COR-L47 (cell line): ENCODE measurements at places on chromosomes 2 and 18.
A peak's percentile ranks its signal among the peaks of the same experiment; 100 is the strongest.

- no peak for DNase-seq
These were observed 157.5 kb downstream of the FSIP2 start for GRCh38 chr2:185895828-185896693.

DNA sequence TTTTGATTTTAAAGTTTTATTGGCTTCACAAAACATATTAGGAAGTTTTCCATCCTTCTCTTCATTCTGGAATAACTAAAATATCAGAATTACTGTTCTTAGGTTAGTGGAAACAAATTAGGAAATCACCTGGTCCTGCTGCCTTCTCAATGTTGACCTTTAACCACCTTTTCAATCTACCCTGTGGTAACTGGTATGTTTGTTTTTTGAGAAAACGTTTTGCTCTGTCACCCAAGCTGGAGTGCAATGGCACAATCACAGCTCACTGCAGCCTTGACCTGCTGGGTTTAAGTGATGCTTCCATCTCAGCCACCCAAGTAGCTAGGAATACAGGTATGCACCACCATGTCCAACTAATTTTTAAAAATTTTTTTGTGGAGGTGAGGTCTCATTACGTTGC, 28.4 kb downstream of the ACYP2 start:
- DNase-seq = no peak

GRCh38 chr2:61042807-61043206, 22.9 kb upstream of the SANBR start:
- DNase-seq = no peak

- DNase-seq = no peak
These were observed 79.7 kb downstream of the RRM2 start for GRCh38 chr2:10202131-10202665.

GRCh38 chr2:179900655-179901054, 39.2 kb upstream of the ZNF385B start:
- no peak for DNase-seq

DNA sequence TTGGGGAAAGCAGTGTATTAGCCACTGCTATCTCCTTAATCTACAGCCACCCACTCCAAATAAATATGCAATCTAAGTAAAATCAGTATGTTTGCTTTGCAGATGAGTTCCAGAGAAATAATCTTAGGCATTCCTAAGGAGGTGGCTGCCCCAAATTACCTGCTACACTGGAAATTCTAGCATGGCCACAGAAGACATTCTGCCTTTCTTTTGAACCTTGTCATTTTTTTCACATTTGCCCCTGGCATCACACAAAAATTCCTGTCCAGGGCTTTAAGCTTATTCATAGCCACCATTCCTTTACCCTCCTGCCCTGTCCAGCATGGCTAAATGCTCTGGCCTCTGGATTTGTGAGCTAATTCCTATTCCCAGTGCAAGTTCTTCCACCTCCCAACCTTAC, 36.8 kb upstream of the FAM124B start:
- no peak for DNase-seq

DNA sequence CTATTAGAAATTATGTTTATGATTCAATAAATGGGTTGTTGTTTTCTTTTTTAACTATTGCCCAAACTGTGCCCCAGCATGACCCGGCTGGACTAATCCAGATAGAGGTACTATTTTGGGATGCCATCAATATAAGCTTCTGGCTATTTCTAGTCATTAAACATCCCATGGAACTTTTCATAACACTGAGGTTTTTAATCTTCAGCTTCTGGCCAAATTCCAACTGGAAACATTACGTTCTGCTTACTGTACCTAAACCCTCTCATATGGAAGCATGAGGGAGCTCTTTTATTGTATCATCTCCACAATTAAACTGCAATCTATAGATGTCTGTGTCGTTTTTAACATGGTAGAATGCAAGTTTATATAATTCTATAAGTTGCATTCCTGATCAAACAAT, 674.7 kb downstream of the ARHGAP15 start:
- no peak for DNase-seq

DNA sequence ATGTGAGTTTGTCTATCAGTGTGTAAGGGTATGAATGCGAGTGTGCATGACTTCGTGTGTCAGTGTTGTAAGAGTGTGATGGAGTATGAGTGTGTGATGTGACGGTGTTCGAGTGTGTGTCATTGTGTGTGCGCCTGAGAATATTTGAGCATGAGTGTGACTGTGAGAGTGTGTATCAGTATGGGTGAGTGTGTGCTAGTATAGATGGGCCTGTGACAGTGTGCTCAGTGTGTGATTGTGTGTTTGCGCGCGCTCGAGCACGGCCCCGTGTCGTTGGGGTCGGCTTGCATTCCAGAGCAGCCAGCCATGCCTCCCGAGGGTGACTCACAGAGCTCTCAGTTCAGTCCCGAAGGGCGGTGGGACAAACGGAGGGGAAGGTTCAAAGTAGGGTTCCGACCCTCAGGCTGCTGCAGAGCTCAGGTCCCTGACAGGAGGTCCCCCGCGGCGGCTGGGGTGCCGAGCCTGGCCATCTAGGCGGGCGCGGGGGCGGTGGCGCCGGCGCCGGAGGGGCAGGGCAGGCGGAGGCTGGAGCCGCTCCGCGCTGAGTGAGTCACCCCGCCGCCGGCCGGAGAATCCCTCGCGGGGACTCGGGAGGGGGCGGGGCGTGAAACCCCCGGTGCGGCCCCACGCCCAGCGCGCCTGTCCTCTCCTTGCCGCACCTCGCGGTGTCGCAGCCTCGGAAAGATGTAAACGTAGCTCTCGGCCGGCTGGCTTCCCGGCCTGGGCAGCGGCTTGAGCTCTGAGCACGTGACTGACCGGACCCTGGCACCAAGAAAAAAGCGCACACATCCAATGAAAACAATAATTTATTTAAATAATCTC, 3.8 kb downstream of the DLX2 start:
- peak; percentile 72 for DNase-seq

DNA sequence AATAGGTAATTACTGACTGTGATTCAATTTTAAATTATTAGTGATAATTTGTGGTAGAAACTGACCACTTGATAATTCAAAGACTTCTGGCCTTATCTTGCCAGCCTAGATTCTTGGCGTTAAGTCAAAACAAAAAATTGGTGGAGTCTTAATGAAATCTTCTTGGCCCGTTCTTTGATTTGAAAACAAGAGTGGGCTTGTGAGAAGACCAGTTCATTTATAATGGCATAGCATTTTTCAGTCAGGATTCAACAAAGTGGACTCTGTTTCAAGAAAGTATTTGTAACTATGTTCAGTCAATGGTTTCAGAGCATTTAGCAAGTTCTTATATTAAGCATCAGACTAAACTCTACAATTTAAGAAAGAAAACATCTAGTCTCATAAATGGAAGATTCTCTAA, 26.0 kb downstream of the ITGA4 start:
- DNase-seq = no peak

DNA sequence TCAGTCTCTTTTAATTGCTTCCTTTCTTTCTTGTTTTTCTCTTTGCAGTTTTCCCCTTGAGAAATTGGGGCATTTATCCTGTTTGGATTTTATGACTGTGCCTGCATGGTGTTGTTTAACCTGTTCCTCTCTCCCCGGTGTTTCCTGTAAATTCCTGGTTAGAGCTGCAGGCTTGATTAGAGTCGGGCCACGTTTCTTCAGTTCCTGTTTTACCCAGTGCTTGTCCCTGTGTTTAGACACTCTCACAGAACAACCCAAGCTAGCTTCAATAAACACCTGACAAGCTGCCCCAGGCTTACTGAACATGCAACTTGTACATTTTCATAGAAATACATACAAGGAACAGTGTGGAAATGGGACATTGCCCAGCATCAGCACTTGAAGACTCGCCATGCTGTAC, 53.9 kb downstream of the NGEF start:
- no peak for DNase-seq

GRCh38 chr2:180607514-180608049, 372.8 kb upstream of the UBE2E3 start:
- peak; percentile 55 for DNase-seq
